ENCODE measurements at places on chromosomes 6 and 20.

- DNase-seq, result no peak
Measured at GRCh38 chr6:69801225-69801624, 4.4 kb upstream of the LMBRD1 start.

DNA sequence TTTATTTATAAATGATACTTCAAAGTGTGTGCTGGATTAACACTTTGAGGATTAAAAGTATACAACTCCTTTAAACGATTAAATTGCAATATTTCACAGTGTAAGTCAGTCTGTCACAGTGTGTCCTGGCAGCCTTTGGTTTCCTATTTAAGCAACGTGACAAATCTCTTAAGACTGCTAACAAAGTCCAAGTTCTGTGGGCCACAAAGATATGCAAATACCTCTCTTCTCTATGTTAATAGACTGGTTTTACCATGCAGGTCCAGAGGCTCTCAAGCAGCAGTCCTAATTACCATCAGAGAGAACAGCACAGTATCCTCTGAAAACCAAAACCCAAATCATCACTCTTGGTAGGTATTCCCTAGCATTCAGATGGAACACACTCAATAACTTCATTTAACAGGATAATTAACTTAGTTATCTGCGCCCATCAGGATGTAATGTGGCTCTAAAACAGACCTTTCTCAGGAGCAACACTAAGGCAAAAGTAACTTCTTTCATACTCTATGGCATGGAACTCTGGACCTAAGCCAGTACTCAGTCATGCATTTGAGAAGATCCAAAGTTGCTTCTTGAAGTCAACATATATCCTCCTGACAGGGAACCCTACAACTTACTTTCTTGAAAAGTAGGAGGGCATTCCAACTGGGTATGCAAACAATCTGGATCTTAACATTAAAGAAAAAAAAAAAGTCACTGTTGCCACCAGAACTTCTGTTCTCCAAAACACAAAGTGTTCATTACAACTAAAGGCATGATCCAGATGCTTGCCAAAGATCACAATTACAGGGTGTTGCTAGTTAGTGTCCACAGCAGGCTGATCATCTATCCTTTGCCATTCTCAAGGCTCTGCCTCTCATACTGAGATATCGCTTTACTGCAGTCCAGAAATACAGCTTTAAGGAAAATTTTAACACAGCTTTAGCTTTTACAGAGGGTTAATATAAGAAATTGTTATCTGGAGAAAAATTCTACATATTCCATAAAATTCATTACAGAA lies 53.2 kb downstream of the MAN1A1 start:
- DNase-seq, result no peak

GRCh38 chr6:96878143-96878542 lies 19.5 kb downstream of the NDUFAF4 start:
- DNase-seq, result no peak

DNA sequence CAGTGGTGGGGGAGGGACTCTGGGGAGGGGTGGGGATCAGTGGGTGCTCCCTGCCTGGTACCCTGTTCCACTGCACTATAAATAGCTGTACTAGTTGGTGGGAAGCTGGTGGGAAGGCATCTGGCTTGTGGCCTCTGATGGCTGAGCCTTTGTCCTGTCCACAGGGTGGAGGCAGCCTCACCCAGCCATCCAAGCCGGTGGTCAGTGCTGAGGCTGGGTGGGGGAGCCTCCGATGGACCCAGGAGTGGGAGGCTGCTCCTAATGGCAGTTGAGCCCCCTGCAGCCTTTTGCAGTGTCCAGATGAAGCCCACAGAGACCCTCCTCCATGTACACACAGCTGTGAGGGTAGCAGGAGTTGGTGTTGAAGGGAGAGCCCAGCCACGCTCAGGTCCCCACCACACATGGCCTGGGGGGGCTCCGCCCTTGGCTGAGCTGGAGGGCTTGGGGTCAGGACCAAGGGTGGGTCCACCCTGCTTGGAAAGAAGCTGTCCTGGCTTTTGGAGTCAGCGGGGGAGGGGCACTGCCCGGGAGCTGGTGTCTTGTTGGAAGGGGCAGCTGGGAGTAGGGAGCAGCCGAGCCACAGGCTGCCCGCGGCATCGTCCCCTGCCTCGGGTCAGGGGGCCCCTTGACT lies 2.5 kb downstream of the PPDPF start:
- no peak for DNase-seq

- DNase-seq, result no peak
Measured at GRCh38 chr6:20566109-20566508, 31.9 kb downstream of the CDKAL1 start.

DNA sequence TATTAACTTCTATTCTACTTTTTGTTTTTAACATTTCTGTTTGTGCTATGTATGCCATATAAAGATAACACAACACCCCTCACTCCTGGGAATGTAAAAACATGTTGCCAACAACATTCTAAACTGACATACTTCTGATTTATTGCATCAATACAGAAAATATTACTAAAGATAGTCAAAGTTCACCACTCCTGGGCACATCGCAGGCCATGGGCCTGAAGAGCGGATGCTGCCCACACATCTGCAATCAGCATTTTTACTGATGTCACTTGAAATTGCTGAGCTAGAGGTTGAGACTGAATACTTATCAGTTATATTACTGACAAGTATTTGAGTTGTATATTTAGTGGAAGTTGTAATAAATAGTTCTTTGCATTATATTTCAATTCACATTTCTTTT lies 711.9 kb upstream of the EPHA7 start:
- no peak for DNase-seq

DNA sequence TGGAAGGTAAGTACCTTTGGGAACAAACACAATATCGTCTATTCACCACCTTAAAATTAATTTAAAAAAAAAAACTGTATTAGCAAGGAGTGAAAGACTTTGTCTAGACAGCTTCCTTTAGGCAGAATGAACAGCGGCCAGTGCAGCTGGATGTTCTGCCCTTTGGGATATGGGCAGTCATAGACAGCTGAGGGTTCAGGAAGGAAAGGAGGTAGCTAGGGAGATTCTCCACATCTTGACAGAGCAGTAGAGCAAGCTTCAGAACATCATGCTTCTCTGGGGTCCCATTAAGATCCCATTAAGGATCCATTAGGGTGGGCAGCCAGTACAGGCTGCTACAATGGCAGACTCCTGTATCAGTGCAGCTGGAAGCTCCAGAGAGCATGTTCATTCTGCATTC lies 46.5 kb upstream of the PLCB4 start:
- DNase-seq, result no peak

Measured in astrocyte of the spinal cord (primary cell).